ENCODE measurements at places on chromosomes 3 and 15. TPM values are rescaled to one million over a fixed set of nuclear protein-coding genes. Genes with fewer than 3 reads are reported as not detected.

Gene GRAMD1C
- 2.8 TPM for total RNA-seq

Gene SFMBT1
- total RNA-seq = 10.8 TPM

Gene ACAN
- not detected for total RNA-seq

Gene RBM5
- 128 TPM for total RNA-seq

Gene SCN5A
- not detected for total RNA-seq

Gene FOXB1
- total RNA-seq = not detected

Gene TCAIM
- total RNA-seq = 19.1 TPM

Gene TMC3
- not detected for total RNA-seq

Gene PP2D1
- total RNA-seq = not detected

Gene FGF7
- not detected for total RNA-seq

Gene TNFSF10
- 1.2 TPM for total RNA-seq

Gene RBP2
- not detected for total RNA-seq
